DMS153 (cell line): ENCODE measurements at places on chromosomes 12 and 14.

- no peak for DNase-seq
Observed at GRCh38 chr12:15044471-15044870, 71.6 kb downstream of the PDE6H start.

- DNase-seq, result no peak
Observed at GRCh38 chr12:52724384-52724783, 21.1 kb upstream of the KRT77 start.

DNA sequence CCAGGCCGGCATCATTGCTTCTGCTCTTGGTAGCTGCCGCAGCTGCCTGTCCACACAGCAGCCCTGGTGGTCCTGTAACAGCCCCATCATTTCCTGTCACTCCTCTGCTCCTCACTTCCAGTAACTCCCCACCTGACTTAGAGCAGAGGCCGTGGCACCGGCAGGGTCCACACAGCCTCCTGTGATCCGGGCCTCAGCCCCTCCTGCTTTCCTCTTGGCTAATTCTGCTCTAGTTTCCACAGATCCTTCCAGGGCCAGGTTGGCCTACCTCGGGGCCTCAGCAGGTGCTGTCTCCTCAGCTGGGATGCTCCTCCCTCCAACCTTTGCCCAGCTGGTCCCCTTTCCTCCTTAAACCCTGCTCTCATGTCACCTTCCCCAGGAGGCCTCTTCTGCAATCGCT lies 80.2 kb downstream of the FZD10 start:
- DNase-seq, result no peak

DNA sequence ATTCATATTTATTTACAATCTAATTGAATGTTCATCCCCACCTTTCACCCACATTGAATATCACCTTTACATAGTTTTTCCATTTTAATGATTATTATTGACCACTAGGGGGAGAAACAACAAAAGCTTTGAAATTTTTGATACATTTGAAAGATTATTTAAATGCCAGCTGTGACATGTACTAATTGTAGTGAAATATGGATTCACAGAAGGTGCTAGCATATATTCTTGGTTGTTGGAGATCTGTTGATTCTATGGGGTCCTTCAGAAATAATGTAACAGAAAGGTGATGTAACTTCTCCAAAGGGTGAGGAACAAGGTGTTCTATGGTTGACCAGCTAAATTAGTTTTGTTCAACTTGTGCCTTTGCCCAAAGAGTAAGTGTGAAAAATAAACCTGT lies 22.4 kb upstream of the GPR33 start:
- peak; percentile 6 for DNase-seq

- DNase-seq, result no peak
Observed at GRCh38 chr14:94047581-94047980, 21.4 kb downstream of the OTUB2 start.
